RPMI7951 (cell line): ENCODE measurements at places on chromosomes 7 and 10. TPM values are rescaled to one million over a fixed set of nuclear protein-coding genes. Genes with fewer than 3 reads are reported as not detected.

Gene ADRB1
- not detected in 2 replicates for total RNA-seq

Gene TACR2
- 0.10 and 0.36 TPM in 2 replicates for total RNA-seq

Gene WDR86
- not detected in 2 replicates for total RNA-seq

DNA sequence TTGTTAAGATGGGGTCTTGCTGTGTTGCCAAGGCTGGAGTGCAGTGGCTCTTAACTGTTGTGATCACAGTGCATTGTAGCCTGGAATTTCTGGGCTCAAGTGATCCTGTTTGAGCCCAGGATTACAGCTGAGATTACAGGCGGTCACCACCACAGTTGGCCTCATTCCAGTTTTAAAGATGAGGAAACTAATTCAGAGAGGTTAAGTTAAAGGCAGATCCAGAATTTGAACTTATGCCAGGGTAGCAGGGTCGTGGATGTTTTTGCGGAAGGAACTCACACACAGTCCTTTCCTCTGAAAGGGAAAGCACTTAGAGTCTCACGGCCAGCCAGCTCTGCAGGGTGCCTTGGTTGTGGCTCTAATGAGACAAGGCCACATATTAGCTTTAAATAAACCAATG is 84.7 kb downstream of the MMRN2 start:
- DNase-seq: peak; percentile 11

DNA sequence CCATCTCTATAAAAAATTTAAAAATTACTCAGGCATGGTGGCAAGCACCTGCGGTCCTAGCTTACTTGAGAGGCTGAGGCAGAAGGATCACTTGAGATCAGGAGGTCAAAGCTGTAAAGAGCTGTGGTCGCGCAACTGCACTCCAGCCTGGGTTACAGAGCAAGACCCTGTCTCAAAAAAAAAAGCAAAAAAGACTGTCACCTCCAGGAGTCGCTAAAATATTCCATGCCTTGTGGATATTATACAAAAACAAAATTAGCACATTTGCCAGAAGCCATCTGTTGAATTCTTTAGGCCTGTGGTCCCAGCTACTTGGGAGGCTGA is 87.0 kb upstream of the SDK1 start:
- DNase-seq: no peak

GRCh38 chr7:51309361-51310130 is 7.1 kb downstream of the COBL start:
- no peak for DNase-seq

- no peak for DNase-seq
These were observed 258.0 kb upstream of the SEMA3A start for GRCh38 chr7:84452618-84453017.

- DNase-seq: no peak
These were observed 42.2 kb downstream of the GBF1 start for GRCh38 chr10:102287538-102287937.

- no peak for DNase-seq
These were observed 505 bp downstream of the NUDCD3 start for GRCh38 chr7:44489955-44490350.

GRCh38 chr10:10096296-10096695 is 921.4 kb upstream of the CELF2 start:
- no peak for DNase-seq

- no peak for DNase-seq
These were observed 16.9 kb downstream of the PTEN start for GRCh38 chr10:87880336-87880735.

GRCh38 chr7:143042790-143043271 is 9.3 kb upstream of the OR6V1 start:
- DNase-seq: no peak

DNA sequence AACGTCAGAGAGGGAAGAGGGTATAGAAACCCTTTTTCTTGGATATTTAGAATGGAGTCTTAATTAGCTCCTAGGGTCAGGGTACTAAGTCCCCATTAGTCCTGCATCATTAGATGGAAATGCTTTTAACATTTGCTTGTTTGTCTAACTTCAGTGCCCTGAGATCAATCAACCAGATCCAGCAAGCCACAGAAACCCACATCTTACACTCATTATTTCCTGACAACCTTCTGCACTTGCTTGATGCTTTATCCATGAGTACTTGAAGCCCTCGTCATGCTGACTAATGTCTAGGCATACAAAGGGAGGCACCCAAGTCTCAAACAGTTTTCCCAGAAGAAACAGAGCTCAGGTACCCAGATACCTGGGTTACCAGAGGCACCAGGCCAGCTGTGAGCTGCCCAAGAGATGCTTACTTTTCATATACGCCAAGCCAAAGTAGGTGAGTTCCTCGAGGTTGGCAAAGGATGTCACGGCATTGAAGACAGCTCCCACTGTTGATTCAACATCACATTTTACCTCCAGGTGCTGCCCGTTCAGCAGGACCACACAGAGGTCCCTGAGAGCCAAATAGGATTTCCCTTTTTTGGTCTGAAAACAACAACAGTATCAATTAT is 42.7 kb downstream of the FRMPD2 start:
- DNase-seq: no peak

DNA sequence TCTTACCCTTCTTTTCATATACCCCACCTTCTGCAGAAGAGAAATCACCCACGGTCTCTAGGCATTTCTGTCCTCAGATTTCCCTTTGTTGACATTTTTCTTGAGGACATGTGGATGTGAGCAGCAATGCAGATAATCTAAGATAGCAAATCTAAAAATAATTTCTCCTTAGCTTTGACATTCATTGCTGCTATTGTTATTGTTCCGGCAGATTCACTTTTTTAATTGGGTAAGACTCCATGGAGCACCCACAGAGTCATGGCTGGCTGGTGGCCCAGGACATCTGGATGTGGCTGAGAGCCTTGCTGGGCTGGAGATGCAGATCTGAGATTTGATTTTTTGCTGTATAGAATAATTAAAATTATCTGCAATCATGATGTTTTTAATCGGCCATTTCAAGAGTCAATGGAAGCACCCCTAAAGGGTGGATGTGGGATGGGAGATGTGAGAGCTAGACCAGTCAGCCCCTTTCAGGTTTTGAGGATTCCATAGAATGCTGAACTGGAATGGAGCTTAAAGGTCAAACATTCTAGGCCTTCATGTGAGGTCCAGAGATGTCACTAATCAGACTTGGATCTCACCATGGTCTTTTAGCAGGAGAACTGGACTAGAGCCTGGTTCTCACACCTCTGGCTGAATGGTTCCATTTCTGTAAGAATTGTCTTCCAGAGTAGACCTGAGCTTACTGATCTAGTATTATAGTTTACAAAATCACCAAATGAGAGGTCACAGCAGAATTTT is 37.5 kb downstream of the TAS2R41 start:
- no peak for DNase-seq

DNA sequence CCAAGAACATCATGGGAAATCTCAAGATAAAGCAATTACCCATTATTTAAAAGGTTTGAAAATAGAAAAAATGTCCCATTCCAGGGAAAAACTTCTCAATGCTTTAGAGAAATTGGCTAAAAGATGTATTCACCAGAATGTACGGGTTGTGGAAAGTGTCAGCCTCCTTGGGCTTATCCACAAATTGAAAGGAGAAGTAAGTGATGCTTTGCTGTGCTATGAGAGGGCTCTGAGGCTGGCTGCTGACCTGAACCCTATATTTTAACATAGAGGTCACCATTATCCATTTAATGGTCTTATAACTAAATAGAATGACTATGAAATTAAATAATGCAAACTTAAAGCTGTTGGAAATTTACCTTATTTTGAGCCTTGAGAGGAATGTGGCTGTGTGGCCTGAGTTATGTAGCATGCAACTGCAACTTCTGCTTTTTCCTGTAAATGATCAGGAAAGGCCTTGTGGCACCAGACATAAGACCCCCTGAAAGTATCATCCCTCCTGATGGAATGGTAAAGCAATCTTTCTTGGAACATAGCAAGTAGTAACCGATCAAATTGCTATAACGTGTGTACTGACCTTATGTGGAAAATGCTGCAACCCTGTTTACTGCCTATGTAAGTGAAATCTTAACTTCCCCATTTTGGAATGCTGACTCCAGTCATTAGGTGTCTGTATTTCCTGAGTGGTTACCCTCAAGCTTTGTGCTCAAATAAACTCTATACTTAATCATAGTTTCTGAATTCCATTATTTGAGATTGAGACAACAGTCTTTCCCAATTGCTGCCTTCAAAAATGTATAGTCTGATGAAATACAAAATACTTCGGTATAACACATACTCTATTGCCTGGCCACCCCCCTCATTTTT is 6.9 kb downstream of the IFIT1B start:
- no peak for DNase-seq
